ENCODE measurements at places on chromosomes 2 and 18.

DNA sequence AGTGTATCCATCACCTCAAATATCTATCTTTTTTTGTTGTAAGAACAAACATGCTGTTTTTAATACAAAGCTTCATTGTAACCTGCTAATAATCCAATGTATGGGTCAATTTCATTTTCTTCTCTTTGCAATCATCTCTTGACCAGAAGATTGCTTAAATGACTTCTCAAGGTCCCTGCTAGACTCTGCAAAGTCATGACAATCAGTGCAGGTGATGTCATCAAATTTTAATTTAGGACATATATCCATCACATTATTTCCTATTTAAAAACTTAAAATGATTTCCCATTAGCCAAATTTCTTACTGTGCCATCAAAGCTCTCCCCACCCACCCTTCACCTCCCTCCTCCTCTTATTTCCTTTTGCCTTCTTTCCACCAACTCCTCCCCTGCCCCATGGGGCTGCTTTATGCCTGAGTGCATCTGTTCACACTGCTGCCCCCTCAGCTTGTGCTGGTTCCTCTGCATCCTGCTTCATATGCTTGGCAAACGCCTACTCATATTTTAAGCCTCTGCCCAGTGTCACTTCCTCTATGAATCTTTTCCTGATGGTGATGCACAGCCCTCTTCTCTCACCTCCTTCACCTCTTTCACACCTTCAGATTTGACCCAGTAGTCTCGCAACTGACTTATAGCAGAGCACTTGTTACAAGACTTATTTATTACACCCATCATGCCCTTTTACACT is 20.3 kb downstream of the PLEK start:
- DNase-seq = no peak

GRCh38 chr2:8059255-8059654 is 622.6 kb upstream of the ID2 start:
- DNase-seq = no peak

DNA sequence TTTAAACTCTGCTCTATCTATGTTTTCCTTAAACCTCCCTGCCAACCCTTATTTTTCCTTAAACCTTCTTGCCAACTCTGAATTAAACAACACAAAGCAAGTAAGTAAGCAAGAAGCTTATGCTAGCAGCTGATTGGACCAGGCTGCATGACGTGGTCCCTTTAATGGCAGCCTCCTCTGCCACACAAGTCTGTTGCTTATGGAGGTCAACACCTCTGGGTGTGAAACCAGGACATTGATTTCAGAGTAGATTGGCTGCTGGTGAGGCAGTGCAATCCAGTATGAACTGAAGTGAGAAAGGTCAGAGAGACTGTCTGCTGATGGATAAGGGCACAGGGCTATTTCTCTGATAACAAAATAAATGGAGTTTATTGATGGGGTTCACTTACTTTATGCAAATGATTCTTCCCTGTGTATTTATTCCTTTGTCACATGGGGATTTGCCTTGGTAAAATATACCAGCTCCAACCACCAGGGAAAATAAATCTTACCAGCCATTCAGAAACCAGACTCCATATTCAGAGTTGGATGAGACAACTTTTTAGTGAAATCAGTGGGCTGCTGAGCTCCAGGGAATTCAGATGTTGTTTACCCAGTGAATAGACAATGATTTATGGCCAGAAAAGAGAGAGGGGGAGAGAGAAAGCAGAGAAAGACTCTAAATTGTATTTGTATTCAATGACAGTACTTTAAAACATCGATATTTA is 112.2 kb upstream of the NCKAP5 start:
- no peak for DNase-seq

GRCh38 chr18:250685-251084 is 17.2 kb downstream of the THOC1 start:
- DNase-seq = no peak

DNA sequence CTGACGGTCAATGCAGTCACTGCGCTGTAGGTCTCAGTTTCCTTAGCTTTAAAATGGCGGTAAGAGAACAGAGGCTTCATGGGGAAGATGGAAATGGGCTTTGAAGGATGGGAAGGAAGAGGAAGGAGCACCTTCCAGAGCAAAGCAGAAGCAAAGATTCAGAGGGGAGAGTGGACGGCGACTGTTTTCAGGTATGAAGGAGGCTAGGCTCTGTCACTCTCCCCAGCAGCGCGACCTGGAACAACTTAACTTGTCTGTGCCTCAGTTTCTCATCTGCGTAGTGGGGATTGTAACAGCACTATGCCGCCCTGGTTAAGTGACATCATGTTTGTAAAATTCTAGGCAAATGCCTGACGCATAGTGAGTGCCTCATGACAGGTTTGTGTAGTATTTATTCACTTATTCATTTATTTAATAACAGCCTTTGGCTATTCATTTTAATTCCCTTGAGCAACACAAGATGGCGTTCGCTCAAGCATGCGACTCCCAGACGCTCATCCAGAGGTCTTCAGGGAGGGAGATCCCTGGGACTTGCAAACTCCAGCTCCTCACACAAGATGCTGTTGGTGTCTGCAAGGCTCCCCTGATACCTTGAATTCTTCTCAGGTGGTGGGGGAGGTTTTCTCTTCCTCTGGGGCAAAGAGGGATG is 336.3 kb downstream of the DYSF start:
- DNase-seq = no peak

GRCh38 chr2:120238728-120239487 is 13.7 kb upstream of the RALB start:
- no peak for DNase-seq

- peak; percentile 44 for DNase-seq
These were observed 39.7 kb downstream of the RDH14 start for GRCh38 chr2:18520451-18521425.

DNA sequence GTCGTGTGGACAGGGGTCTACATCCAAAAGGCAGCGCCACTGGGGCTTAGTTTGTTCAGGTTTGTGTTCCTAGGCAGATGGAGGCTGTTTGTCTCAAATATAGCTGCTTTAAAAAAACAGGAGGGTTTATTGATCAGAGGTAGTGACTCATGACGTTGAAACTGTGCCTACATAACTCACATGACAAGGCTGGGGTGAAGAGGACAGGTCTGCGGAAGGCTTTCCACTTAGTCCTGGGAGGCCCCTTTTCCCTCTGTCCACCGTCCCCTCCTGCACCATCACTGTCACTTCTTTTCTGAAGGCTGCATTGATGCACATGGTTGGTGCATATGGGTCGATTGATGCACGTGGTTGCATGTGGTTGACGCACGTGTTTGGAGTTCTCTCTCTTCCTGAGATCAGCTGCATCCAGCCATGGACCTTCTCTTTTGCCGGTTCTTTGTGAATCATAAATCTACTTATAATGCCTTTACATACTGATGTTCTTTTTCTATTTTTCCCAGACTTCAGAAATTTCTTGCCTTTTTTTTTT is 10.9 kb downstream of the SH3RF3 start:
- DNase-seq = no peak

DNA sequence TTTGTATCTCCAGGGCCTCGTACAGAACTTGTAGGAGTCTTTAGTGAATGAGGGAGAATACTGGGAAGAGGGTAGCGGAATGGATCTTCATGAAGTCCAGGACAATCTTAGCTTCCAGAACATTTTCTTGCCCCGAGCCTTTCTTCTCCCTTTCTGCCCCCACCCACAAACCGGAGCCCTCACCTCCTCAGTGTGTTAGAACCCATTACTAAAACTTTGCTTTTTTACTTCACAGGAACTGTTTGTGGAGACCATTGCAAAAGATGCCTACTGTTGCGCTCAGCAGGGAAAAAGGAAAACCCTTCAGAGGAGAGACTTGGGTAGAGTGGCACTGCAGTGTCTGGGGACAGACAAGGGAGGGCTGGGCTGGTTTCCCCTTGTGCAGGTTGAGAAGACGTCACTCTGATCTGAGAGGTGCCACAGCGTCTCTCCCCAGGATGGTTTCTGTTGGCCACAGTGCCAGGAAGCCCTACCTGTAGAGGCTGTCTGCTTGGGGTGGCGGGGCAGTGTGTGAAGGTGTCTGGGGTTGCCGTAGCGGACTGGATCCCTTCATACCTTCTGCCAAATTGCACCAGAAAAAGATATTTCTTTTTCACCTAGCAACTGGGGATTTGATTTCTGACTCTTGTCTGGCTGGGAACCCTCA is 786 bp downstream of the POLE4 start:
- no peak for DNase-seq

GRCh38 chr2:45404807-45405297 is 206.2 kb downstream of the SRBD1 start:
- no peak for DNase-seq

DNA sequence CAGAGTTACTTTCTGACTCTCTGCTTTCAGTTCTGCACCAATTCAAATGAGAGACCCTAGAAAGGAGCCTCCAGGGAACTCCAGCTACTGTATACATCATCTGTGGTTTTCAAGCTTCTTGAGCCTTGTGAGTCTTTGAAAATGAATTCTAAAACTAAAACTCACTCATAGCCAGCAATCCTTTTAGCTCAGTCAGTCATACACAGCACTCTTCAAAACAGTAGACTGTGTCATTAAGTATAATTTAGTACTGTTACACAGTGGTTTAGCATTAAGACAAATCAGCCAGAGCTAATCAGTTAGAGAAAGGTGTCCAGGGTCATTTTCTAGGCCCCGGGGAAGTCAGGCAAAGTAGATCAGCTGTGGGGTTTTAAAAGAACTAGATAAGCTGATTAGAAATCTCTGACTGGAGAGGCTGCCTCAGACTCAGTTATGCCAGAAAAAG is 322.1 kb upstream of the THUMPD2 start:
- no peak for DNase-seq

DNA sequence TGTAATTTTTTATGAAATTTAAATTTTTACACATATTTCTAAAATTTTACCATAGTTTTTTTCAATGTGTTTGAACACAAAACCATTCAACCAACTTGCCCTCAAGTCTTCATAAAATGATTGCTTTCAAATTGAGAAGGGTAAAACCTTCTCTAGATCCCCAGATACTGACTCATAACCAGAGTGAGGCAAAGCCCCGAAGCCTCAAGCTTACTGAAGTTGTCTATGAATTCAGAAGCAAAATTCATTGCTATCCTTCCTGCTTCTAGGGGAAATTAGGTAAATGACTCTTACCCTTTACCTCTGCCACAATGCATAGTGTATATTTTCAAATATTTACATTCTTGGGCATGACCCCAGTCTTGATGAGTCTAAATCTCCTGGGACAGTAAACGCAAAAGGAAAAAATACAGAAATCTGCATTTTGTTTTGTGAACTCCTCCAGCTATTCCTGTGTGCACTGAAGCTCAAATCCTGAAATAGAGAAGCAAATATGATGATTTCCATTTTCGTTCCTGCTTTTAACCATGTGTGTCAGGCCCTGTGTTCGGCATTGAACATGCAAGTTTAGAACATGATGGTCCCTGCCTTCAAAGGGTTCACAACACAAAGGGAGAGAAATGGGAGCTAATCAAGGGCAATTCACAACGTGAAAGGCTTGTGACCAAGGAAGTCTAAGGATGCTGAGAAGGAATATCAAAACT is 246.3 kb downstream of the SUCLG1 start:
- DNase-seq = no peak

GRCh38 chr2:29663268-29663667 is 258.1 kb downstream of the ALK start:
- DNase-seq = no peak

GRCh38 chr2:149087751-149088150 is 49.3 kb downstream of the LYPD6B start:
- no peak for DNase-seq

- DNase-seq = no peak
These were observed 158.8 kb upstream of the ARL4C start for GRCh38 chr2:234655706-234656105.

- DNase-seq = no peak
These were observed 275.1 kb downstream of the AGPS start for GRCh38 chr2:177667626-177668025.

DNA sequence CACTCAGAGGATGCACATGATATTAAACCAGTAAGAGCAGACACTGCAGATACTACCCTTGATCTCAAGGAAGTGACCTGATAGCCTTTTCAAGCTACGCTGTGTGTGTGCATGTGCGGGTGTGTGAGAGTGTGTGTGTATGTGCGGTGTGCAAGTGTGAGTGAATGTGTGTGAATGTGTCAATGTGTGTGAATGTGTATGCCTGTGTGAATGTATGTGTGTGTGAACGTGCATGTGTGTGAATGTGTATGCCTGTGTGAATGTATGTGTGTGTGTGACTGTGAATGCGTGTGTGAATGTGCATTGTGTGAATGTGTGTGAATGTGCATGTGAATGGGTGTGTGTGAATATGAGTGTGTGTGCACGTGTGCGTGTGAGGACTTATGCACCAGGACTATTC is 53.8 kb downstream of the KCNG2 start:
- DNase-seq = no peak

DNA sequence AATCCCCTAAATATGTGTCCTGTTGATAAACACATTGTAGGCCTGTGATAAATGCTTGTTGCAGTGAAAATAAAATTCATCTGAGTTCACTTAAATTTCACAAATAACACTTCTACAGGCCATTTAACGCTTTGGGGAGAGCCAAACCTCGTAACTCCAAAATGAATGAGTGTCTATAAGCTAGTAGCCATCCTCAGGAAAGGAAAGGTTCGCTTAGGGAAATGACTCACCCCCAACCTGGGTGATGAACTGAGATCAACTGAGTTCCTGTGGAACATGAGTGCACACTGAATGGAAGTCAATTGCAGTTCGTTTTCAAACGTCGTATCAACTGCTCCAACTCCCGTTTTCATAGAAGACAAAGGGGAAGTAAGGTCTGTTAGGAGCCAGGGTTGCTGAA is 527.6 kb upstream of the ID2 start:
- no peak for DNase-seq

GRCh38 chr2:20796374-20796791 is 26.5 kb downstream of the LDAH start:
- DNase-seq = no peak

- no peak for DNase-seq
These were observed 109.0 kb upstream of the SLC35G4 start for GRCh38 chr18:11500153-11501122.

- DNase-seq = no peak
These were observed 23.2 kb upstream of the RNF103 start for GRCh38 chr2:86646865-86647264.

- DNase-seq = peak; percentile 22
These were observed 12.3 kb downstream of the ARL6IP6 start for GRCh38 chr2:152730591-152731333.

GRCh38 chr2:237122214-237122666 is 36.6 kb downstream of the COPS8 start:
- DNase-seq = no peak

GRCh38 chr18:42183746-42184145 is 228.7 kb downstream of the PIK3C3 start:
- DNase-seq = no peak

GRCh38 chr2:219455581-219455980 is 20.9 kb downstream of the SPEG start:
- no peak for DNase-seq

DNA sequence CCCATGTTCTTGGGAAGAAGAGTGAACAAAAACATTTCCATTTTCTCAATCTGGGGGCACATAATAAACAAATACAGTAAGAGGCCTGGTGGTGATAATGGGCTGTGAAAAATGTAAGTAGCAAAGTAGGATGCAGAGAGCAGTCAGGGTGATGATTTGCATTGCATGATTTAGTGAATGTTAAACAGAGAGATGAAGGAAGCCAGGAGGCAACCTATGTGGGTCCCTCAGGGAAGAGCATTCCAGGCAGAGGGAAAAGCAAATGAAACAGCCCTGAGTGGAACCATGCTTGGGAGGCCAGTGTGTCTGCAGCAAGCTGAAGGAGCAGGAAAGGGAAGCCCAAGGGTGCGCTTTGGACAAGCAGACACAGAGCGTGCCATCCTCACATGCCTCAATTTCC is 5.4 kb downstream of the VIT start:
- DNase-seq = no peak
